ENCODE measurements at places on chromosomes 2 and 18.

DNA sequence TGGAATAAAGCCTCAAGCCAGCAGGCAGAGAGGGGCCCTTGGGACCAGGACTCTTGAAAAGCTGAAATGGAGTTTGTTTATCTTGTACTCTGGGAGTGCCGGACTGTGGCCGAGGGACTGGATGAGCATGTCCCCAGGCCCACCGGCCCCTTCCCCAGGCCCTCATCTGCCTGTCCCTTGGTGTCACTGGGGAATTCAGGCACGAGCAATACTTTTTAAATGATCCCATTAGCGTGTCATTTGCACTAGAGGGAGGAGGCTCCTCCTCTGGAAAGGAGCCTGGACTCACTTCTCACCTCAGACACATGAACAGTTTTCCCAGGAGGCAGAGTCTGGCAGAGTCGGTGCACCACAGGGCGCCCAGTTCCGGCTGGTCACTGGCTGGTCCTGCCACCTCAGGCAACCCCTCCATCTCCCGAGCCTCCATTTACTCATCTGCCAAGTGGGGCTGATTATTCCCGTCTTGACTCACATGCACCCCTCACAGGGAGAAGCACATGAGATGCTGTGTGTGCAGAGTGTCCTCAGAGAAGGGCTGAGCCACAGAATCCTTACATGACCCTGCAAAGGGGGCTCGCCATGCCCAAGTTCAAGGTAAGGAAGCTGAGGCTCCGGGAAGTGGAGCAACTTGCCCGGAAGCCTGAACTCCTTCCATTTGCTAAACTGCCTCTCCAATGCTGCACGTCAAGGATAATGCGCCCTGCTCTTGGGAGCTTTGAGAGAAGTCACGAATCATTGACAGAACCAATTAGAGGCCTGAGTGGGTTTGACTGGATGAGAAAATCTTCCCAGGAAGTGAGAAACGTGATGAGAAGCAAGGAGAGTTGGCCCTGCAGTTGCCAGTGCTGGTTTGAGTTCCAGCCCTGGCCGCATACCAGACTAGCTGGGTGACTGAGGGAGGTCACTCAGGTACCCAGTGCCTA lies 26.7 kb downstream of the CIB4 start:
- no peak for DNase-seq

DNA sequence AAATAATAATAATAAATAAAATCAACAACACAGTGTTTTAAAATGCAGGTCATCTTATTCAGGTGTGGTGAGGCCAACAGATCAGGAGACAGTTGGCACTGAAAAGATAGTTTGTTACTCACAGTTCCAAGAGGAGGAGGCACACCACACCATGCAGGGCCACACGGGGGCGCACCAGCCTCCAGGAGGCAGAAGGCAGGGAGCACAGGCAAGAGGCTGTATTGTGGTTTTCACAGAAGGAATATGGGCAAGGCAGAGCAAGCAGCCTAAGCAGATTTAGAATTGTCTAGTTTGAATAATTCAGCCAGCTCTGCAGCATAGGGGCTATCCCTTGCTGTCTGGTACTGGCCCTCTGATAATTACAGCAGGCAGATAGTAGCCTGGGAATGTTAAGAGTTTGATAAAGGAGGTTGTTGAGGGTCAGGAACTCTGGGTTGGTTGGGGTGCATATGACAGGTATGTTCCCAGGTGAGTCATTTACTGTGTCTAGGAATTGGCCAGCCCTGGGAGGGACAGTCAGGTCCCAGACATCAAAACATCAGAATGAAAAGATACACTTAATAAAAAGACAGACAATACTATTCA lies 31.3 kb downstream of the KIAA2012 start:
- peak; percentile 1 for DNase-seq

- DNase-seq, result no peak
Measured at GRCh38 chr2:7780321-7780720, 863.1 kb downstream of the RNF144A start.

GRCh38 chr2:216202626-216203250 lies 93.6 kb downstream of the XRCC5 start:
- no peak for DNase-seq

- DNase-seq, result no peak
Measured at GRCh38 chr2:10331702-10332401, 29.1 kb downstream of the HPCAL1 start.

DNA sequence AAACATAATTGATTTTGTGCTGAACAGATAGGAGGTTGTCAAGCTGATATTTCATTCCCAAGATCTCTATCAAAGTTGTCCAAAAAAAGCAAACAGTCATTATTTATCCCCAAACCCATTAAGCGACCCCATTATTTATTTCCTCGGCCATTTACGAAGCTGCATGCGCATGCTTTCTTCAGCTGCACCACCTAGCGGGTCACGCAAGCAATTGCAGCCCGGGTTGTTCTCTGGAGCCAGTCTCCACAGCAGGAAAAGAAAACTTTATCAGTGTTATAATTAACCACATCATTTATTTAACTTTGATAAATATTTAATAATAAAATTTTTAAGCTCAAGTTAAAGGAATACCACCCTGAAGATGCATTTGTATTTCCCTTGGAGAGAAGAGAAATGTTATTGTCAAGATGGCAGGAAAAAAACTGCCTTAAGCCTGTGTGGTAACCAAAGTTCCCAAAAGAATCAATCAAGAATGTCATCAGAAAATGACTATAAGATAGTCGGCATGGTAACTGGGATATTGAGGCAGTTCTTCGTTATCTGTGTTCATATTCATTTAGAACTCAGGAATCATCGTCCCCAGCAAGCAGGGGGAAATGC lies 304.7 kb downstream of the FBXO15 start:
- DNase-seq, result no peak

DNA sequence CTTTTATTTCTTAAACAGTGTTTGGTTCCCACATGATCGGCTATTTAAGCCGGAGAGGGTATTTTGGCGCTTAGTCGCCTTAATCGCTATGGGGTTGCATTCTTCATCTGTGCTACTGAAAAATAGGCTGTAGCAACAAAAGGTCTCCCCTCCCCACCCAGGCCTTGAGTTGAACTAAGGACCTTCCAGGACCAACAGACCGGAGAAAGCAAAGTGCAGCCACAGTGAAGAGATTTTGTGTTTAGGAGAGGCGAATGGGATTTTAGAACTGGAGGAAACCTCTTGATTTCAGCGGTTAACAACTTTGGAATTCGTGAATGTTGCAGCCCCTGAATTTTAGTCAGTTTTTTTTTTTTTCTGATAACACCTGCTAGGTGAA lies 1.4 kb downstream of the ITGA6 start:
- DNase-seq, result no peak

- no peak for DNase-seq
Measured at GRCh38 chr2:178834086-178834485, 26.9 kb upstream of the TTN start.

DNA sequence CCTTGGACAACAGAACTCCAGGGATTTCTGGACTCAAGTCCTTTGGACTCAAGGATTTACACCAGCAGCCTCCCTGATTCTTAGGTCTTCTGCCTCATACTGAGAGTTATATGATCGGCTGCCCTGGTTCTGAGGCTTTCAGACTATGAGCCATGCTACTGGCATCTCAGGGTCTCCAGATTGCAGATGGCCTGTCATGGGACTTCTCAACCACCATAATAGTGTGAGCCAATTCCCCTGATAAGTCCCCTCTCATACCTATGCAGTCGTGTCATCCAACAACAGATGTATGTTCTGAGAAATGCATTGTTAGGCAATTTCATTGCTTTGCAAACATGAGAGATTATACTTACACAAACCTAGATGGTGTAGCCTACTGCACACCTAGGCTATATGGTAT lies 61.4 kb upstream of the MSTN start:
- DNase-seq, result no peak

- DNase-seq, result no peak
Measured at GRCh38 chr2:60413814-60414168, 139.7 kb downstream of the BCL11A start.

- DNase-seq, result no peak
Measured at GRCh38 chr2:231411237-231411636, 15.7 kb downstream of the B3GNT7 start.

All from SHP77 treated with DMSO at 0.1 percent for 48 hours (cell line).